ENCODE measurements at places on chromosomes 3 and 15.

- DNase-seq, result no peak
Measured at GRCh38 chr15:77541421-77542181, 91.1 kb downstream of the LINGO1 start.

DNA sequence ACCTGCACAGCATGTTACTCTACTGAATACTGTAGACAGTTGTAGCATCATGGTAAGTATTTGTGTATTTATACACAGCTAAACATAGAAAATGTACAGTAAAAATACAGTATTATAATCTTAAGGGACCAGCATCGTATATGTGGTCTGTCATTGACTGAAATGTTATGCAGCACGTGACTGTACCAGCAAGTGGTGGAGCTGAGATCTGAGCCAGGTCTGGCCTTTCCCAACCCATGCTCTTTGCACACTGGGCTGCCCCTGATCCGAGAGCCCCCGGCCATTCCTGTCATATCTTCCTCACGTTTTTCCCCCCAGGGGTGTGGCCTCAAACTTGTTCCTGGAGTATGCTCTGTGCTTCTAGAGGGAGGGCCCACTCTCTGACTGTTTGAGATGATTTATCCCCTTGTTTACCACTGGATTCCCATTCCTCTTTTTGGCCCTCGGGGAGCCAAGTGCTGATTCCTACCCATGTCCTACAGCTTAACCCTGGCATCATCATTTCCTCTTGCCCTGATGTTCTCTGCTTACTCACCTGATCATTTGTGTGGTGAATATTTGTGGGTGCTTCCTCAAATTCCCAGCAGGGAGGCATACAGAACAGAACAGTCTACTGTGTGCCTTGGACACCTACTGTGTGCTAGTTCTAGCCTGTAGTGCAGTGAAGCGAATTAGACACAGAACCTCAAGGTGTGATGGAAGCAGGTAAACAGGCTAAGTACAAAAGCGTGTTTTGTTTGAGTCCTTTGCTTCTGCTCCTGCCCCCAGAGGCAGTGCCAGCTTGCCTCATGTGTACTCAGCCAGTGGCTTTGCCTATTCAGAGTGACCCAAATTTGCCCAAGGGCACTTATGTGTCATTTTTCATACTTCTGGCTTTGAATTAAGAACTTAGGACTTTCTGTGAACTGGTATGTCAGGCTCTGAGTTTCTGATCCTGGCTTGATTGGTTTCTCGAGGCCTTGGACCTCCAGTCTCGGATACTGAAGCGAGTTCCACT is 21.0 kb downstream of the CSRNP1 start:
- DNase-seq, result no peak

- DNase-seq, result no peak
Measured at GRCh38 chr15:49693498-49693897, 72.7 kb downstream of the DTWD1 start.

GRCh38 chr3:115627180-115628074 is 4.1 kb downstream of the GAP43 start:
- no peak for DNase-seq

DNA sequence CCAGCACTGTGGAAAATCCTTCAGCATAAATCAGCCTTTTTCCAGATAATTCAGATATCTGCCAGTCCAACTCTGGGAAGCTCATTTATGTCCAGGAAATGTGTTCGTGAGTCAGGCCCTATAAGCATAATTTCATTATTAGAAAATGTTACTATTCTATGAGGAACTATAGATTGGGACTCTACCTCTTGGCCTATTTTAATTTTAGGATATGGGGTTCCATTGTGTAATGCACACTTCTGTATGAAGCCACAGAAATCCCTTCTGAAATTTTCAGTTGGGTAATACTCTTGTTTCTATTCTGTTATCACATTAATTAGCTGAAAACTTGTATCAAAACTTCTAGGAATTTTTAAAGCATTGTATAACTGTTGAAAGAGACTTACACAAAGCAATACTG is 43.9 kb upstream of the IL12A start:
- DNase-seq, result no peak

GRCh38 chr3:99965077-99965476 is 147.4 kb downstream of the CMSS1 start:
- no peak for DNase-seq

DNA sequence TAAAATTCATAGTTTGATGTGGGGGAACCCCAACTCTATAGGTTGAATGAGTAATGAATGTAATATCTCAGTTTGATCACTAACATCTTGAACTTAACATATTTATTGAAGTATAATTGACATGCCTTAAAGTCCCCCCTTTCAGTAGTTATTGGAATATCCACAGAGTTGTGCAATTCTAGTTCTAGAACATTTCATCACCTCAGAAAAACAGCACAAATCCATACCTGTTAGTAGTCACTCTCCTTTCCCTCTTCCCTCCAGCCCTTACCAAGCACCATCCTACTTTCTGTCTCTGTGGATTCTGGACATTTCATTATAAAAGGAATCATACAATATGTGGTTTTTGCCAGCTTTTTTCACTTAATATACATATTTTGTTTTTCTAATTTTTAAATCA is 8.7 kb upstream of the NIT2 start:
- no peak for DNase-seq

- no peak for DNase-seq
Measured at GRCh38 chr15:72616491-72617210, 37.8 kb upstream of the GOLGA6B start.

DNA sequence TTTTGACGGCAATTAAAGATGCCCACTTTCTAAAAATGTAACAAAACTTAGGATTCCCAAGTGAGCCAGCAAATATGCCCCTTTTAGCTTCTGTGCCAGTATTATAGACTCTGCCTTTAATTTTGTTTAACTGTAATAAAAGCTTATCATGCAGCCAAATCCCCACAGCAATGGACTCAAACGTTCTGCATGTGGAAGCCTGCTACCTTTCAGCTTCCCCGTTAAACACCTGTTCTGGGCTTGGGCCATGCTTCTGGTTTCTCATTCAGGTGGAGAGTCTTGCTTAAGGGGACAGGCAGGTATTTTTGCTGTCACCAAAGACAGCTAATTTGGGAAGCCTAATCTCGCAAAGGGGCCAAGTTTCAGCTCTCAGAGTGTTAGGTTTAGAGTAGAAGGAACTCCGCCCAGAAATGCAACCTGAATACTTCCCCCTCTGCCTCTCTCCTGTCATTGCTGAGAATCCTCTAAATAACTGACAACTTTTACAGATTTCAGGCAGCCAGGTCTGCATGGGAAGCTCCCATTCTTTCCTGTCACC is 399.4 kb upstream of the ATP11B start:
- no peak for DNase-seq

DNA sequence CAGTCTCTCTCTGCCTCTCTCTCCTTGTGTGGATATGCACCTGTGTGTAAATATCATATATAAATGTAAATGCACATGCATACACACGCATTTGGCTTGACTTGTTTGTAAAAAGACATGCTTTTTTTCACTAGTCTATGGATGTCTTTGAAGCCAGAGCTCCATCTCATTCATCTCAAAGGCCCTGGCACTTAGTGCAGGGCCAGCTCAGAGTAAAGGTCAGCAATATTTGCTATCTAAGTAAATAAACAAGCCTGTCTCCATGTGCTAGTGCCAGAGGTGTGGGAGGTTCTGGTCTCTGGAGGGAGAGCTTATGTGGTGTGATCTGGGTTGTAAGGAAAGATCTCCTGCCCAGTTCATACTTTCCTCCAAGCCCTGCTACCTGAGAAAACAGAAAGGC is 5.6 kb downstream of the CLSTN2 start:
- DNase-seq, result no peak

GRCh38 chr3:35216501-35217266 is 422.6 kb upstream of the ARPP21 start:
- DNase-seq, result no peak

GRCh38 chr3:126888186-126888760 is 94.6 kb upstream of the PLXNA1 start:
- no peak for DNase-seq

- DNase-seq, result peak; percentile 63
Measured at GRCh38 chr15:77606142-77607034, 26.3 kb downstream of the LINGO1 start.

GRCh38 chr15:81254916-81255290 is 58.2 kb downstream of the IL16 start:
- DNase-seq, result no peak

DNA sequence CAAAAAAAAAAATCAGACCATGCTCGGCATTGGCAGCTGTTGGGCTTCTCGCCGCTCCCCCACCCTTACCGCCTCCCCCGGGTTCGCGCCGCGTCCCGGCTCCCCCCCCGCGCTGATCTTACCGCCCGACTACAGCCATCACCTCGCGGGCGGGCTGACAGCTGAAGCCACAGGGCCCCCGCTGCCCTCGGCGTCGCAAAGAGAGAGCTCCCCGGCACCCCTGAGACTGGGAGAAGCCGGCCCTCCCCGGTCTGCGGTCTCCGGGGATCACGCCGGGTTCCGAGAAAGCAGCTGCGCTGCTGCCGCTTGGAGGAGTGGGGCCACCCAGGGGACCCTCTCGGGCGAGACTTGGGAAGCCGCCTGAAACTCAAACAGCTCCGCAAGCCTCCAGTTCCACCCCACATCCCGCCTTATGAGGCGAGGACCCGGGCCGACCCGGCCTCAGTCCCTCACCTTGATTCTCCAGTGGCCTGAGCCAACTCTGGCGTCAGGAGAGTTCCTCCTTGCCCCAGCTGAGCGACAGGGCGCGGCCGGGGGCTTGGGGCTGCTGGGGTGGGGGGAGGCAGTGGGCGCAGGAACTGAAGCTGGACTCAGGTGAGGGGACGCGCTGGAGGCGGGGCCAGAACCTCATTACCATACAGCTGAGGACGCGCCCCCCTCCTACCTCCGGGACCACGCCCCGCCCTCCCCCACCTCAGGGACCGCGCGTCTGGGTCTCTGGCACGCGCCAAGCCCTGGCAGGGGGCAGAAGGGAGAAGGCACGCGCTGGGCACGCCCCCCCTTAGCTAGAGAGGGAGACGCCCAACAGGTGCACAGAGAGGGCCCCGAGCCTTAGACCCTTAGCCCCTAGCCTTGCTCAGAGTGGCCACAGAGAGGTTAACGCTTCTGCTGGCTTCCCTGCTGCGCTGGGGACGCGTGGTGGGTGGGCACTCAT is 1.0 kb upstream of the DLL4 start:
- no peak for DNase-seq

GRCh38 chr3:77042882-77043281 is 3.0 kb downstream of the ROBO2 start:
- DNase-seq, result no peak

DNA sequence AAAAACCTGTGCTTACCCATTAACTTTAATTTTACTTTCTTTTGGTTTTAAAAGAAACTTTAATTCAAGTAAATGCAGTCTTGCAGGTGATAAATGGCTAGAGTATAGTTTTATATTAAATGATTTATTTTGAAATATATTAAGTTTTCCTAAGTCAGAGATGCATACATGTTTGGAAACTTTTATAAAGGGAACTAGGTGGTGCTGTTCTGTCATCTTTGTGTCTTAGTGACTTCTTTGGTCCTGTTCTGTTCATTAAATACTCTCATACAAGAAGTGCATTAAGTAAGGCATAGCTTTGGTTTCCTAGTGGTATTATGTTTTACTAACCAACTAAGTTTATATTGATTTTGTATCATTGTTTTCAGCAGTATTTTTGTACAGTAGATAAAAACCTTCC is 15.6 kb downstream of the CADM2 start:
- no peak for DNase-seq

GRCh38 chr3:116135457-116136085 is 309.7 kb downstream of the LSAMP start:
- DNase-seq, result peak; percentile 13

GRCh38 chr15:31387479-31388118 is 61.0 kb downstream of the KLF13 start:
- peak; percentile 79 for DNase-seq

DNA sequence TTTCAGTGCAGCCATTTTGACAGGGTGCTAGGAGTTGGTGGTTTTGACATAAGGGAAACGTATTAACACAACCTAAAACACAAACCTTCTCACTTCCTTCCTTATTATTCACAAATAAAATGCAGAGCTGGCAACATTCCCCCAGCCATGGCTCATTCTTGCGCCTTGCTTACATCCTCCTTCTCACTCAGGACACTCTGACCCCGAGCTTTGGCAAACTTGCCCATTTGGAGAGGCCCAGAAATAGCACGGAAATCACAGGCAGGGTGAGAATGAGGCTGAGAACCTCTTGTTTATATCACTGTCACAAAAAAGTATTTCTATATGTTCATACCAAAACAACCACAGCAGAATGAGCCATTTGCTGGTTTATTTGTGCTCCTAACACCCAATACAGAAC is 244.3 kb downstream of the NTRK3 start:
- DNase-seq, result no peak

- DNase-seq, result no peak
Measured at GRCh38 chr15:53193149-53193548, 403.0 kb upstream of the ONECUT1 start.

DNA sequence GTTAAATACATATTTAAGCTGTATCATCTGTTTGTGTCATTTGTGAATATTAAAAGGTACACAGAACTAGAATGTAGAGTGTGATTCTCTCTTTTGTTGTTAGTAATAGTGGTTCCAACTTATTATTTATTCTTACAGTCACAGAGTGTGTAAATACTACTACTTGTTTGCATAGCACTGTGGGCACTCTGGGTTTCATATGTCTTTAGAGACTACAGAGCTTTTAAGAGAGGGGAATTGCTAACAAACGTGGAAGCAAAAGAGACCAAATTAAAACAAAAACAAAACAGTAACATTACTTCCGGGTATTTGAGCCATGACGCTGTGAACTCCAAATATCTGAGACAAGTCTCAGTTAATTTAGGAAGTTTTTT is 828.0 kb upstream of the DPPA4 start:
- DNase-seq, result no peak

DNA sequence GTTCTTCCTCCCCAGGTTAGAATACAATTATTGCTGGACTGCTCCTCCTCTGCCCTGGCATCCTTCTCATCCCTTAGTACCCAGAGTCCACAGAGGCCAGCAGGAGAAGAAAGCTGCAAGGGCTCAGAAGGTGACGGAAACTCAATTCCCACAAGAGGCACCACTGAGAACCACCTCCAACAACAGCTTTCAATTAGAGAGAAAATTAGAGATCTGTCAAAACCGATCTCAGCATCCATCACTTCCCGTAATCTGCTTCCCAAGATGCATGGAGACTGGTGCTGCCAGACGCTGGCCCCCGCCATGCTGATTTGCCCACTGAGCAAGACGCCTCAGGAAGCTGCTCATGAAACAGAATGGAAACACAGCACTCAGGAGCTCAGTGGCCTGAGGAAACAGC is 135.0 kb upstream of the PRICKLE2 start:
- DNase-seq, result no peak

DNA sequence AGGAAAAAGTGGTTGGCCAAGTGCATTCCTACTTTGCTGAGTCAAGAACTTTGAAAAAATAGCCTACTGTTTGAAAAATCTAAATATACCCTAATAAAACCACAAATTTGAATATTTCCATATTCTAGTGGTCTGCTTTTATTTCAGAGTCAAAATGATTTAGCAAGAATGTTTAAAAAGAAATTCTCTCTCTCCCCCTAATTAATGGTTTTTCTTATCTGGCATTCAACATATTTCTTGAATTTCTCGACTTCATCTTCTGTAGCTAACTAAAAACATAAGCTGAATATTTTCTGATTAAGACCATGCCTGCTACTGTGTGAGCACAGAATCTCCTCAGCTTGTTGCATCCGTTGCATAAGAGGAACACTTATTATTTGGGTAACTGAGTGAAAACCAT is 563.5 kb upstream of the TBL1XR1 start:
- no peak for DNase-seq

Data from SHP77 treated with DMSO at 0.1 percent for 48 hours (cell line).